Fibroblast of upper back skin (primary cell): ENCODE measurements at places on chromosomes 4 and X.

- DNase-seq, result no peak
Observed at GRCh38 chr4:92634882-92635281, 331.1 kb downstream of the GRID2 start.

GRCh38 chr4:15654593-15655222, 449 bp downstream of the FBXL5 start:
- peak; percentile 28 for DNase-seq

- peak; percentile 42 for DNase-seq
Observed at GRCh38 chr4:183249854-183250253, 70.2 kb downstream of the CLDN22 start.

DNA sequence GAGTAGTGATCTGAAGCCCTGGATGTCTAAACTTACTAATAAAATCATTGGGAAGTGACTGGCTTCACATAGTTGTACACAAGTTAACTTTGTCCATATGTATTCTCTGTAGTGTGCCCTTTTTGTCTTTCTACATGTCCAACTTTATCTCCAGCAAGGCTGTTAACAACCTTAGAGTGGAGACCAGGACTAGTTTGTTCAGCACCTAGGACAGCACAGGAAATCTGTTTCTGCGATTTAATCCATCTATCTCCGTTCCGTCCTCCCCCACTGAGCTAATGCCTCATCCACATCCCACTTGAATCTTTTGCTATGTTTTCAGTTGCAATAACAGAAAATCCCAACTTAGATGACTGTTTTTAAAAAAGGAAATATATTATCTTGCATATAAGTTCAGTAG, 3.4 kb upstream of the ARR3 start:
- no peak for DNase-seq

- DNase-seq, result peak; percentile 77
Observed at GRCh38 chrX:19670854-19671620, 155.7 kb upstream of the MAP3K15 start.

- DNase-seq, result no peak
Observed at GRCh38 chrX:37409278-37409677, 60.1 kb downstream of the PRRG1 start.

DNA sequence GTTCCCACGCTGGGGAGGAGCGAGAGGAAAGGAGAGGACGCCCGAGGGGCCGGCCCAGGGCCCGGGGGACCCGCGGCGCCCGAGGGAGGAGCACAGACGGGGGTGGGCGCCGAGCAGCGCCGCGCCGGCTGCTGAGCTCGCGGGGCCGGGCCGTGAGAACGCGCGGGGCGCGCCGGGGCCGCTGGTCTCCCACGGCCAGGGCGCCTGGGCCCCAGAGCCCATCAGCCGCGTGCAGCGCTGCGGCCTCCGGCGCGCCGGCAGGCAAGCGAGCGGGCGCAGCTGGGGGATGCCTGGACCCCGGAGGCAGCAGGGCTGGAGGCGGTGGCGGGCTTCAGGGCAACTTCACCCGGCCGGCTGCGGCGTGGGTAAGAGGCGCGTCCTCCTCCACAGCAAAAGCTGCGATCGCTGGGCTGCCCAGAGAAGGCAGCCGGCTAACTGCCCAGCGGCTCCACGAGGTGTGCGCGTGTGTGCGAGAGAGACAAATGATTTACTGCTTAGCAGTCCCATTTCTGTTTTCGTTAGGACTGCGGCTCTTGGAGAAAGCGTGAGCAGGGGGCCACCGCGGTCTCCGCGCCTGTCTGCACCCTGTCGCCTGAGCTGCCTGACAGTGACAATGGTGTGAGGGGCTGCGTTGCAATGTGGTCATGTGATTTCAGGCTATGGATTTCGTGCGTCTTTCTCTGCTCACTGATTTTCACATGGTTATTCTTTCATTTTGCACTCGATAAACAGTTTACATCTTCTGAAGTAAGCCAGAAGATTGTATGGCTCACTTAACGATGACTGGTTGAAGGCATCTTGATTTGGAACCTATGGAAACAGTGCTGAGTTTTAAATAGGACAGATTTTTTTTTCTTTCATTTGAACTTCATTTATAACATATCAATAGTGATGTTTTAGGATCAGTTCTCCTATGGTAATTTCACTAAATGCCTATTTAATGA, 1.2 kb downstream of the GUCY1A1 start:
- DNase-seq, result peak; percentile 19

- DNase-seq, result no peak
Observed at GRCh38 chrX:104195013-104195412, 28.8 kb downstream of the FAM199X start.

- DNase-seq, result no peak
Observed at GRCh38 chrX:91414713-91415112, 19.9 kb upstream of the PABPC5 start.

- DNase-seq, result peak; percentile 19
Observed at GRCh38 chrX:80335062-80335830, 85.0 kb upstream of the TENT5D start.

DNA sequence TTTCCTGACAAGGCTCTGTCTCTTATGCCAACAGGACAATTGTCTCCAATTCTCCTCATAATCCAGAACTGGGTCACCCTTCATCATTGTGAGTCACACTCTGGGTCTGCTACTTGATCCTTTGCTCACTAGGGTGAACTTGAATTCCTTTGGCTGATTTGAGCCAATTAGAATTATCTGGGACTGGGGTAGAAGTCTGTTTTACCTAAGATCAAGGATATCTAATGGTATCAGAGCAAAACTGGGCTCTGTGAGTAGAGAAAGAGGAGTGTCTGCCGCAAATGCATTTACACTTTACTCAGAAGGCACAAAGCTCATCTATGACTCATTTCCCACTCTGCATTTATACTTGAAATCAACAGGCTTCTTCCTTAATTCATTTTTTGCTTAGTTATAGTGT, 72.6 kb downstream of the PITX2 start:
- DNase-seq, result peak; percentile 12

DNA sequence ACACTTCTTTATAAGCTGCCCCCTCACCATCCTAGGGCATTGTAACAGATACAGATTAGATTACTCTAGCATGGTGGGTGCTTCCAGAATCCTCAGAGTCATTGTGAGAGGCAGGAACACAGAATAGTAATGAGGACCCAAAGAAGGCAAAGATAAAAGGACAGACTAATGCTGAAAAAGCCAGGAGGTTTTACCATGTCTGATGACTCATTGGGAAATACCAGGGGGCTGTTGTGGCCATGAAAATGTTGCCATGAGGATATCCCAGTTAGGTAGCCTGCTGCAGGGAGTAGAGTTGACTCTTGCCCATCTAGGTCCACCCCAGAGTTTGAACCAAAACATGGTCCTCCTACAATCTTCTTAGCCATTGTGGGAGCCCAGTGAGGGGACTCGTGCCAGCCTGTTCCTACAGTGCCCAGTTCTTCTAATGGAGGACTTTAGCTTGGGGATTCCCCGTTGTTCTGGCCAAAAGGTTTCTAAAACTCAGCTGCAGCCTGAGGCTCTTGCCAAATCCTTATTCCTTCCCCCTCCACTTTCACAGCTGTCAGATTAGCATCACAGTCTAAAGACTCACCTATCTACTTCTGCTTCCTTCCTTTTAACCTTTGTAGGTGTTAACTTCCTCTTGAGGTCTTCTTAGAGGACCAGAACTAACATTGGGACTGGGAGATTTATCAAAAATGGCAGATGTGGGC, 586.0 kb upstream of the AADAT start:
- DNase-seq, result peak; percentile 45

DNA sequence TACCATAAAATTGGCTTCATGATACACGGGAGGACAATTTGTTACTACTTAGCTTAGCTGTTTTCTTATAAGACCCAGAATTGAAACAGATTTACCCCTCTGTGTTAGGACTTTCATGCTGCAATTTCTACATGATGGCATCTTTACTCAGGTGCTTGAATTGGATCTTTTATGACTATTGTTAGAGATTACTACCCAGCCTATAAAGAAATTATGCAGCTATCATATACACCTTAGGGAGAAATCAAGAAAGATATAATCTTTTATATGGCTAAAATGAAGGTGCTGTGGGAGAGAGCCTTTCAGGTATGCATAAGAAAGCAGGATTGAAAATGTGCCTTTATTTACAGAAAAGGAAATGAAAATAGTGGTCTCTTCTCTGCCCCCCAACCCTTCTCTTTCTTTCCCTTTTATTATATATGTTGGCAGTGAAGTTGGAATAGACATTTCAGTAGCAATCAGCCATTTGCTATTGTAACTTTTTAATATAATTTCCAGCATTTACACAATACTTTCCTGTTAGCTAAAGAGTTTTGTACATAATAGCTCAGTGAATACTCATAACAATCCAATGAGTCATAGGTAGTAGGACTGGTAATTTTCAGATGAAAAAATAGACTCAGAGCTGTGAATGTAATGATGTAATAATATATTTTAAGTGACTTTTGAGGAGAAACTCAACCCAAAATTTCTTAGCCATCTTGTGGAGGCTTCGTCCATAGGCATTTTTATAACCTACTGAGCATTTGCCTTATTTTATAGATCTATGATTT, 311.8 kb downstream of the ADGRL3 start:
- peak; percentile 79 for DNase-seq

GRCh38 chr4:28354880-28355656, 1494.4 kb downstream of the STIM2 start:
- DNase-seq, result no peak

GRCh38 chrX:29225670-29226069, 638.4 kb downstream of the IL1RAPL1 start:
- DNase-seq, result peak; percentile 12

DNA sequence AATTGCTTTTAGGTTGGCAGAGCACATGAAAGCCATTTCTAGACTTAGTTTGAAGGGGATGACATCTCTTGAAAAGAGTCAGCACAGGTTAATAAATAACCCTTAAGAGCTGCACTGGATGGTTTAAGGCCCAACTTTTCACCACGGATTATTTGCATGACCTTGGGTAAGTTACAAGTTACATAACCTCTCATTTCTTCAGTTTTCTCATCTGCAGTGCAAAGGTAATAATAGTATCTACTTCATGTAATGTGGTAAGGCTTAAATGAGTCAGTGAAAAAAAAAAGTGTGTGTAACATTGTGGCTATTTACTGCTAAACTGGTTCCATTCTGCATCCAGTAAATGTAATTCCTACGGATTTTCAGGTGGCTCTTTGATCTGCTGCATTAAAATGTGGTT, 715.8 kb downstream of the CCSER1 start:
- DNase-seq, result no peak

GRCh38 chr4:124199755-124200154, 512.8 kb downstream of the ANKRD50 start:
- DNase-seq, result peak; percentile 36

GRCh38 chrX:136586386-136586785, 54.4 kb downstream of the VGLL1 start:
- no peak for DNase-seq

- peak; percentile 86 for DNase-seq
Observed at GRCh38 chrX:69229436-69229835, 64.2 kb upstream of the PJA1 start.

DNA sequence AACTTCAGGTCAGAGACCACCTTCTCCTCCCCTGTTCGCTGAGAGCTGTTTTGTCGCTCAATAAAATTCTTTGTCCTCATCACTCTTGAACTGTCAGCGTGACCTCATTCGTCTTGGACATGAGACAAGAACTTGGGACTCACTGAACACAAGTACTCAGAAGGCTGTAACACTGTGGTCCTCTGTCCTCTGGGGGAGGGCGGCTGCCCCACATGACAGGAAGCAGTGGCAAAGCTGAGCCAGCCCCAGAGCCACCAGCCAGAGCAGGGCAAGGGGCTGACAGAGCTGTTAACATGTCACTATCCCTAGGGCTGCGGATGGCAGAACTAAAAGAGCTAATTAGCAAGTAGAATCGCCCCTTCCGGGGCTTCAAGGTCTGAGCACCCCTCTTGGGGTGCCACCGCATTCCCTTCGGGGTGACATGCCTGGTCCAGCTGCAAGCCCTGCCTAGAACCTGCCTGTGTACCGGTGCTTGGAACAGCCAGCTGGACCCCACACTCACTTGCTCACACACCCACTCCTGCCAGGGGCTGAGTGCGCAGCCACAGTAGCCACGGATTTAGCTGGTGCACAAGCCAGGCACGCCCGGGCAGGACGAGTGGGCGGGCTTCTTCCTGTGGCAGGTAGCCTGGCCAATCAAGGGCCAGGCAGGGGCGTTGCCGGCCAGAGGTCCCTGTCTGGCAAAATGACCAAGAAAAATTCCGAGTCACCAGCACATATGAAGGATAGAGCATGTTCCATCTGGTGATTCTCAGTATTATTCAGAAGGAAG, 648.6 kb upstream of the AGA start:
- no peak for DNase-seq

DNA sequence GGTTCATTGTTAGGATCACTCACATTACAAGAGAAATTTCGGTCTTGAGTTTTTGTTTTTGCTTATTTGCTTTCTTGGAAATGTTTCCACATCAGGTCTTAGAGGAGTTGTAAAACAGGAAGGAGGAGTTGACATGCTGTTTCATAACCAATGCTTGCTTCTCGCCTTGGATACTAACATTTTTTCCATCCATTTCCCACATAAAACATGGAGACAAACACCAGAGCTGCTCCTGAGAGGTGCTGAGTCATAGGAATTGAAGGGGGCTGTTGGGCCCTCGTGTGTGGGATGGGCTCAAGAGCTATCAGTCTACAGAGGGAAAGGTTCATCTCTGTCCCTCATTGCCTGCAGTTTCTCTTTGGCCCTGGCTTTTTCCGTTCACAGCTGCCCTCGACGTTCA, 29.9 kb downstream of the TBL1X start:
- peak; percentile 36 for DNase-seq

- no peak for DNase-seq
Observed at GRCh38 chr4:38734446-38734845, 48.3 kb downstream of the TLR10 start.

GRCh38 chr4:1166509-1167243, 5.7 kb downstream of the SPON2 start:
- no peak for DNase-seq

GRCh38 chrX:152072236-152072635, 66.1 kb downstream of the MAGEA10 start:
- DNase-seq, result peak; percentile 33

DNA sequence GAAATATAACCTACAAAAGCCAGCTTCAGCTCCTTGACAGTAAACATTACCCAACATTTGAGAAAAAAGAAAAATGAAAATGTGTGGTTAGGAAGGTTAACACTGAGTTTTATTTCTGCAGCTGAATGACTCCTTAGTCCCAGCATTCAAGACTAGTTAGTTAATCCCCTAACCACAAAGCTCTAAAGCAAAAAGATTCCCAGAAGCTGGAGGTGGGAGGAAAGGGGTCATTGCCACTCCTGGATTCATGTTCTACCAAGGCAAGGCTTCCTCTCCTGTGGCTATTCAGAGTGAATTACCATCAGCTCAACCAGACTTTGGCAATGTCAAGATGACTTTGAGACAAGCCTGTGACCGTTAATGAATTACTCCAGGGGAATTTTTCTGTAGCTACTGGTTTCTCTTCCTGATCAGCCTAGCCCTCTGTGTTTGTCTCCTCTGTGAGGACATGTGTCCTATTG, 63.6 kb downstream of the HADH start:
- peak; percentile 29 for DNase-seq

- no peak for DNase-seq
Observed at GRCh38 chrX:50700921-50701320, 113.1 kb downstream of the SHROOM4 start.

- peak; percentile 75 for DNase-seq
Observed at GRCh38 chr4:34720571-34720970, 1523.7 kb downstream of the ARAP2 start.

GRCh38 chr4:148481636-148482035, 39.4 kb upstream of the NR3C2 start:
- peak; percentile 4 for DNase-seq
